ENCODE measurements at places on chromosomes 1 and 21.

GRCh38 chr21:32520875-32521735 is 64.2 kb downstream of the TCP10L start:
- peak; percentile 95 for DNase-seq

- no peak for DNase-seq
Measured at GRCh38 chr1:112548547-112548946, 39.8 kb downstream of the WNT2B start.

DNA sequence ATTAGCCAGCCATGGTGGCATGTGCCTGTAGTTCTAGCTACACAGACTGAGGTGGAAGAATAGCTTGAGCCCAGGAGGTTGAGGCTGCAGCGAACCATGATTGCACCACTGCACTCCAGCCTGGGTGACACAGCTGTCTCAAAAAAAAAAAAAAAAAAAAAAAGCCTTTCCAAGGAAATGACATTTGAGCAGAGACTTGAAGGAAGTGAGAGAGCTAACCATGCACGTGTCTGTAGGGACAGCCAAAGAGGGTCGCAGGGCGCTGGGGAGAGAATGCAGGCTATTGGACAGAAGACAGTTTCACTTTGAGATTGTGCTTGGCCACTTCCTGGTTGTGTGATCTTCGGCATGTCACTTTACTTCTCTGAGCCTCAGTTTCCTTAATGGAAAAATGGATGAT is 6.8 kb downstream of the HCRTR1 start:
- DNase-seq, result no peak

DNA sequence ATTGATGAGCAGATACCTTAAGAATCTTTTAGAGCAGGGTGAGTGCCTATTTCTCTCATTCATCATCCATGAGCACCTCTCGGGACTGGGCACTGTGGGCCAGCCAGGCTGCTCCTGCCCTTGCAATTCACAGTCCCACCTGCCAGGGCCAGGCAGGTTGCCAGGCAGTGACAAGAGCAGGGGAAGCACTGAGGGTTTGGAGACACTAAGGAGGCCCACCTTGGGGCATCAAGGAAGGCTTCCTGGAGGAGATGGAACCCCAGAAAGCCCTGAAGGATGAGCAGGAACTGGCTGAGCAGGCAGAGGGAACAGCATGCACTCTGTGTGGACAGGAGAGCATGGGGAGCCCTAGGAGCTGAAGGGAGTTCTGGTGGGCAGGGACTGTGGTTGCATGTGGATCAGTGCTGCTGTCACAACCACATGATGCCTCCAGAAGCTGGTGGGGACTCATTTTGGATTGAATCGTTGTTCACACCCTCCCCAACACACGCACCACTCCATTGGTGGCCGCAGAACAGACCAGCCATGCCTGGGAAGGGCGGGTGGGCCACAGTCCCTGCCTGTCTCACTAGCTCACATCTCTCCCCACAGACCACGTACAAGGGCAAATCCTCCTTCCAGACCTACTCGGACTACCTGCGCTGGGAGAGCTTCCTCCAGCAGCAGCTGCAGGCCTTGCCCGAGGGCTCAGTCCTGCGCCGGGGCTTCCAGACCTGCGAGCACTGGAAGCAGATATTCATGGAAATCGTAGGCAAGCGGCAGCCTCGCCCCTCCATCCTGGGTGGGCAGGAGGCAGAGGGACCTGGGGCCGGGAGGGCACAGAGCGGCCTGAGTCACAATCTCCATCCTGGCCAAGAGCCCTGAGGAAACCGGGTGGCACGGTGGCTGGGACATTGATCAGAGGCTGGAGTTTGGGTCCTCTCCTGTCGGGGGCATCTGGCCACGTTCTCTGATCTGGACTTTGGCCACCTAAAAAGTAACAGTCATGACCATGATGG is 55.1 kb downstream of the DISP3 start:
- DNase-seq, result no peak

DNA sequence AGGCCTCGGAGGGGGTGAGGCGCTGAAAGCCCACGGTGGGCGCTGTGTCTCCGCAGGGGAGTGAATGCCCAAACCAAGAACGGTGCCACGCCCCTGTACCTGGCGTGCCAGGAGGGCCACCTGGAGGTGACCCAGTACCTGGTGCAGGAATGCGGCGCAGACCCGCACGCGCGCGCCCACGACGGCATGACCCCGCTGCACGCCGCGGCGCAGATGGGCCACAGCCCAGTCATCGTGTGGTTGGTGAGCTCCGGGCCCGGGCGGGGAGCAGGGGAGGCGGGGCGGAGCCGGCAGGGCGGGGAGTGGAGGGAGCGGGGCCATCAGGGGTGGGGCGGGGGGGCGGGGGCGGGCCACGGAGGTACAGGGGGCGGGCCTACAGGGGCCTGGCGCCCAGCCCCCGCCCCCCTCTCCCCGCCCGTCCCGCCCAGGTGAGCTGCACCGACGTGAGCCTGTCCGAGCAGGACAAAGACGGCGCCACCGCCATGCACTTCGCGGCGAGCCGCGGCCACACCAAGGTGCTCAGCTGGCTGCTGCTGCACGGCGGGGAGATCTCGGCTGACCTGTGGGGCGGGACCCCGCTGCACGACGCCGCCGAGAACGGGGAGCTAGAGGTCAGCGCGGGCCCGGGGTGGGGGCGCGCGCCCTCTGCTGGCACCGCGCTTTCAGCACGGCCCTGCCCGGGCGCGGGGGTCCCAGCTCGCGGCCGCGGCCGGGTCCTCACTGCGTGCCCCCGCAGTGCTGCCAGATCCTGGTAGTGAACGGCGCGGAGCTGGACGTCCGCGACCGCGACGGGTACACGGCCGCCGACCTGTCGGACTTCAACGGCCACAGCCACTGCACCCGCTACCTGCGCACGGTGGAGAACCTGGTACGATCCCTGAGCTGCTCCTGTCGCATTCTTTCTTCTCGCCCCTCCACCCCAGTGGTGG is 15.9 kb downstream of the ESPN start:
- DNase-seq, result peak; percentile 62

DNA sequence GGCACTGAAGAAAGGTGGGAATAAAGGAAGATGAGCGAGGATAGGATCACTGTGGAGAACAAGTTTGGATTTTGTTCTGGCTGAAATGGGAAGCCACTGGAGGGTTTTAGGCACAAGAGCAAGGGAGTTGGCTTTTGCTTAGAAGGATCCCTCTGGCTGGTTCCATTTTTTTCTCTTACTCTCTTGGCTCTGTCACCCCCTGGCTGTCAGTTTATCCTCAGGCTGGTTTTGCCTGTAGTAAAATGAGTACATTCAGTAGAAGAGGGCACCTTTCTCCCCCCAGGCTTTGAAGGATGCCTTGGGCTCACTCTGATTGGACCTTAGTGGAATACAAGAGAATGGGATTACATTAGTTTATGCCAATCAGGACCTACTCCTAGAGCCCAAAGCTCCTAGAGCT is 17.1 kb downstream of the CACHD1 start:
- DNase-seq, result no peak

GRCh38 chr1:151377150-151377884 is 4.8 kb upstream of the SELENBP1 start:
- DNase-seq, result no peak
